ENCODE measurements at places on chromosomes 11 and 22.

- ATAC-seq = no peak
- H3K27me3 ChIP-seq = no peaks in the 10 kb centered on the region
- no peaks in the 10 kb centered on the region for H3K36me3 ChIP-seq
Observed at GRCh38 chr11:77199137-77199745, 71.2 kb downstream of the MYO7A start.

DNA sequence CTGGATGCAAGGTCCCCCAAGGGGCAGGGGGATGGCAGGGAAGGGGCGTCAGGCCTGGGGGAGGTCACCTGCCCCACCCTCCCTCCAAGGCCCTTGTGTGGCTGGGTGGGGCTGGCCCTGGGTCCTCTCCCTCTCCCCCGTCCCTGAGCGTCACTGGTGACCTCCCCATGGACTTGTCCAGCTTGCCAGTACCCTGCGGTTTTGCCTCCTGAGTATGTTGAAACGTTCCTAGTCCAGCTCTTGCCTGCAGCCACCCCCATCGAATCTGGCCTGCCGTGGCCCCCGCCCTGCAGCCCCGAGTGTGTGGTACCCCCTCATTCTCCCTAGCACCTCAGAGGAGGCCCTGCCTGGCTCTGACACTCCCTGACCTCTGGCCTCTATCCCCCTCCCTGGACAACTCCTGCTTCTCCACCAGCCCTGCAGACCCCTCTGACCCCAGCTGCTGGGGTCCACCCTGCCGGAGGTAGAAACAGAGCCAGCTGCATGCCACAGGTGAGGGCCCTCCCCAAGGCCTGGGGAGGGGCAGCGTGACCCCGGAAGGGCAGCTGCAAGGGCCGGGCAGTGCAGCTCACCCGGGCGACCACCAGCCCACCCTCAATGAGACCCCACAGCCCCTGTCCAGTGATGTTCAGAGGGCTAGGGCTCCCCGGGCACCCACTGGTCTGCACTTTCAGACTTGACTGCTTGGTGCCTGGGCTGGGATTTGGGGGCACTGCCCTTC lies 4.1 kb upstream of the MUC6 start:
- H3K4me1 ChIP-seq = no peaks in the 10 kb centered on the region
- H3K27ac ChIP-seq = no peak overlapping the region
- peaks cover 48% of the 10 kb centered on the region for H3K27me3 ChIP-seq
- no peak for ATAC-seq

- no peak overlapping the region for H3K27ac ChIP-seq
- peaks cover 3% of the 10 kb centered on the region for H3K27me3 ChIP-seq
Observed at GRCh38 chr11:123505546-123506299, 75.7 kb downstream of the GRAMD1B start.

- H3K36me3 ChIP-seq = no peaks in the 10 kb centered on the region
- no peak overlapping the region for H3K27ac ChIP-seq
- no peak overlapping the region for H3K4me3 ChIP-seq
- peaks cover 36% of the 10 kb centered on the region for H3K27me3 ChIP-seq
Observed at GRCh38 chr11:117604336-117604995, 192.6 kb downstream of the DSCAML1 start.

- H3K4me1 ChIP-seq = peaks cover 22% of the 10 kb centered on the region
- H3K27ac ChIP-seq = no peak overlapping the region
- H3K27me3 ChIP-seq = peaks cover 81% of the 10 kb centered on the region
- H3K4me3 ChIP-seq = no peak overlapping the region
Observed at GRCh38 chr11:70433526-70433925, 35.2 kb downstream of the CTTN start.

GRCh38 chr11:131449036-131450019 lies 78.9 kb downstream of the NTM start:
- no peak overlapping the region for H3K27ac ChIP-seq
- no peak for ATAC-seq
- no peaks in the 10 kb centered on the region for H3K36me3 ChIP-seq
- H3K4me1 ChIP-seq = no peaks in the 10 kb centered on the region
- H3K27me3 ChIP-seq = no peaks in the 10 kb centered on the region

- no peak overlapping the region for H3K27ac ChIP-seq
- no peaks in the 10 kb centered on the region for H3K36me3 ChIP-seq
- no peaks in the 10 kb centered on the region for H3K27me3 ChIP-seq
- no peak for ATAC-seq
- no peaks in the 10 kb centered on the region for H3K4me1 ChIP-seq
Observed at GRCh38 chr11:28833670-28834069, 725.5 kb downstream of the METTL15 start.

DNA sequence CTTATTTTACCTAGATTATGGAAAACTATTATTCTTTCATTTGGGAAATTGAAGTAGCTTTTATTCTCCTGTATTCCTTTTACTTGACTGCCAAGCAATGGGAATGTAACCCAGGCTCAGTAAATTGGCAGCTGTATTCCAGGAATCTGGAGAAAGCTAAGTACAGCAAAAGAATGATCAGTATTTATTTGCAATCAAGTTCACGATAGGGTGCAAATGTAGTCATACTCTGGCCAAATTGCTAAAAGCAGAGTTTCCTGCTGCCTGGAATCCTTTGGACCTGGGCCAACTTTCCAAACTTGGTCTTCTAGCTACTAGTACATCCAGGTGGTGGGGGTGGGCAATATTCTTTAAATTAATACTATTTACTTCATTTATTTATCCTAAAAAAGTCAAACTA lies 286.0 kb upstream of the CTSC start:
- no peak overlapping the region for H3K27ac ChIP-seq
- no peaks in the 10 kb centered on the region for H3K27me3 ChIP-seq
- no peaks in the 10 kb centered on the region for H3K36me3 ChIP-seq
- H3K4me3 ChIP-seq = no peak overlapping the region
- ATAC-seq = no peak

GRCh38 chr11:97979741-97980140 lies 1041.0 kb upstream of the CNTN5 start:
- no peak for ATAC-seq
- no peaks in the 10 kb centered on the region for H3K36me3 ChIP-seq
- H3K4me3 ChIP-seq = no peak overlapping the region
- no peaks in the 10 kb centered on the region for H3K27me3 ChIP-seq

DNA sequence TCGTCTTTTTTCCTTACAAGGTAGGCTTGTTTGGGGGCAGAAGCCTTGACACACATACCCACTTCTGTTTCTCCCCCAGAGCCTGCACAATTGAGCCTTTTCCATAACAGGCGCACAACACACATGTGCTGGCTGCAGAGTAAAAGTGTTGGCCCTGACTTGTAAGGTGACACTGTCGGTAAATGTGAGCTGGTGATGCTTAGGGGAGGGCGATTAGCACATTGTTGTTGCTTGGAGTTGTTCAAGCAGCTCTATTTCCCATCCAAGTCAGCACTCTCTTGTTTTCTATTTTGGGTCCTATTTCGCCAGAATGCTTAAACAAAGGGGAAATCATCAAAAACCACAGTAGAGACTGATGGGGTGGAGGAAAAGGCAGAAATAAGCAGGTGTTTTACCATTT lies 51.9 kb upstream of the PTPRJ start:
- H3K4me1 ChIP-seq = peaks cover 42% of the 10 kb centered on the region
- no peaks in the 10 kb centered on the region for H3K27me3 ChIP-seq
- no peaks in the 10 kb centered on the region for H3K36me3 ChIP-seq
- peak; percentile 39 for ATAC-seq
- H3K4me3 ChIP-seq = peak overlapping the region; percentile 14

GRCh38 chr11:120795185-120795584 lies 228.7 kb upstream of the TBCEL start:
- H3K27ac ChIP-seq = no peak overlapping the region
- H3K4me3 ChIP-seq = no peak overlapping the region
- no peaks in the 10 kb centered on the region for H3K4me1 ChIP-seq
- no peak for ATAC-seq
- peaks cover 13% of the 10 kb centered on the region for H3K27me3 ChIP-seq

DNA sequence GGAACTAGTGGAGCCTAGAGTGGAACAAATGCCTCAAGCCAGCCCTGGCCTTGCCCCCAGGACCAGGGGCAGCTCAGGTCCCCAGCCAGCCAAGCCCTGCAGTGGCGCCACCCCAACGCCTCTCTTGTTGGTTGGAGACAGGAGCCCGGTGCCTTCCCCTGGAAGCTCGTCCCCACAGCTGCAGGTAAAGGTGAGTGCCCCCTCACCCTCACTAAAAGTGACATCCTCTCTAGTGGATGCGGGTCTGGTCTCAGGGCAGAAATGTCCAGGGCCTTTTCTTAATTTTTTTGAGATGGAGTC lies 21.5 kb downstream of the MICALL1 start:
- no peaks in the 10 kb centered on the region for H3K27me3 ChIP-seq
- no peak overlapping the region for H3K4me3 ChIP-seq
- ATAC-seq = no peak
- H3K27ac ChIP-seq = no peak overlapping the region

DNA sequence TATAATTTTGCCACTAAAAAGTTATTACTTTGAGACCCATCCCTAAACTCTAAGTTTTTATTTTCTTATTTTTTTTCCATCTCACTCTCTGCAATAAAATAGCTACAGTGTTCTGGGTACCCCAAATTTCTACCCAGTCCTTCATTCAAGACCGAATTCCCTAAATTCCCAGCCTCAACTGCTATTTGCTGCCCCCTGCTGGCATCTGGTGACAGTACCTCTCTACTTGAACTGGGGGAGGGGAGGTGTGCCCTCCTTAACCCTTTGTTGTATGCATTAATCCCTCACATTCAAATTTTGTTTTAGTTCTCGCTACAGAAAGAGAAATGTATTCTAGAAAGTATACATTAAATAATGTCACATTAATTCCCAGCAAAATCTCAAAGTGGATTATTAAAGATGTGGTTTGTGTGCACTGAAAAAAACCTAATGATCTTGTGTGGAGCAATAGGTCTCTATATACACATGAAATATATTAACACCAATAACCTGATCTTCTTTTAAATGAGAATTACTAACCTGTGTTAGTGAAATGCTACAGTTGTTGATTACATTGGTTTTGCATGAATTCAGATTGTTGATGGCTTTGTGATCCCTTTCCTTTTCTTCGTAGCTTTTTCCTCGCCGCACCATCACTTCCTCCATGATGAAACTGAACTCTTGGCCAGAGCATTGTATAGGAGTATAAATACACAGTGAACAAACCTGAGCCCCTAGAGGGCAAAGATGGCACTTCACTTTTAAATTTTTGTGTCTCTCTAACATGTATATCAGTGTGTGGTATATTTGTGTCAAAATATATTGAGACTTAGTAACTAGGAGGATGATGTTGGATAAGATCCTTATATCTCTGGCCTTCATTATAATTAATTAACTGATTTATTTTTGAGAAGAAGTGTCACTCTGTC lies 590.0 kb downstream of the METTL15 start:
- no peaks in the 10 kb centered on the region for H3K4me1 ChIP-seq
- no peak overlapping the region for H3K4me3 ChIP-seq
- no peaks in the 10 kb centered on the region for H3K27me3 ChIP-seq
- no peak for ATAC-seq
- H3K27ac ChIP-seq = no peak overlapping the region
- H3K36me3 ChIP-seq = no peaks in the 10 kb centered on the region

- H3K36me3 ChIP-seq = peaks cover 64% of the 10 kb centered on the region
- H3K4me3 ChIP-seq = no peak overlapping the region
- H3K27ac ChIP-seq = no peak overlapping the region
- H3K27me3 ChIP-seq = no peaks in the 10 kb centered on the region
Observed at GRCh38 chr11:72305077-72305476, 61.1 kb upstream of the PHOX2A start.

Measured in stimulated activated memory B cell treated with anti-CD40 and anti-IgM and Interleukin-4, amounts not matched to agents 10 μg/mL and 1 μg/mL and 100 μg/mL, for 72 hours (primary cell).